ENCODE measurements at places on chromosomes 13 and 19.

GRCh38 chr13:110259651-110260050, 47.3 kb downstream of the COL4A1 start:
- no peak for DNase-seq

- no peak for DNase-seq
Observed at GRCh38 chr13:82800391-82800790, 1081.9 kb downstream of the SLITRK1 start.

GRCh38 chr19:42487032-42487797, 41.1 kb downstream of the CEACAM1 start:
- DNase-seq, result no peak

DNA sequence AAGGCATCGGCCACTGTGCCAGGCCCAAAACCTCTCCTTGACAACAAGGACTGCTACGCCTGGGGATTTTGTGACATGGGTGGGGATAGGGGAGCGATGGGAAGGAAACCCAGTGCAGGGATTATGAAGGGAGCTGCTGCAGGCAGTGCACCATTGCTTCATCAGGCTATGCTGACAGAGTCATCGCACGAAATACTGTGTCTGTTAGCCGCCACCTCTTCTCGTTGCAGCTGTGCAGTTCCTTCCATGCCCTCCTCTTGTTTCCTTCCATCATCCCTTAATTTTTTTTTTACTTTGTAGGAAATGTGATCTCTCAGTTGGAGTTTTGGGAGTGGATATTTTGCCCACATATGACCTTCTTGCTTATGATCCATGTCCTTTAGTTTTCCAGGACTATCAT, 178.7 kb downstream of the RFC3 start:
- DNase-seq, result no peak

DNA sequence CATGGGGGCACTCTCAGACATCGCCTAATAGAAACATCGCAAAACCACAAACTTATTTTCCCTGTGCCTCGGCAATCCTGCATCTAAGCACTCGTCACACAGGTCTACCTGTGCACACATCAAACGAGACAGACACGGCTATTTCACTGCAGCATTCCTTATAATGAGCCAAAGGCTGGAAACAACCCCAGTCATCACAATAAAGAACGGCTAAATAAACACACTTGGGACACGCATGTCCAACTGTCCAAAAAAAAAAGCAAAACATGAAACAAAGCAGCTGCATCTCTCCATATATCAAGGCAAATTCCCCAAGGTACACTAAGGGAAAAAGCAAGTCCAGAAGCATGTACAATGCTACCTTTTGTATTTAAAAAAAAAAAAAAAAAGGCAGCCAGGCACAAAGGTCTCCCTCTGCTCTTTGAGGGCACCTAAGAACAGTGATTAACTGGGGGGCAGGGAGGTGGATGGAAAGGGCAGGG, 27.2 kb upstream of the CCNP start:
- no peak for DNase-seq

GRCh38 chr13:75129331-75129730, 352.6 kb downstream of the TBC1D4 start:
- no peak for DNase-seq

DNA sequence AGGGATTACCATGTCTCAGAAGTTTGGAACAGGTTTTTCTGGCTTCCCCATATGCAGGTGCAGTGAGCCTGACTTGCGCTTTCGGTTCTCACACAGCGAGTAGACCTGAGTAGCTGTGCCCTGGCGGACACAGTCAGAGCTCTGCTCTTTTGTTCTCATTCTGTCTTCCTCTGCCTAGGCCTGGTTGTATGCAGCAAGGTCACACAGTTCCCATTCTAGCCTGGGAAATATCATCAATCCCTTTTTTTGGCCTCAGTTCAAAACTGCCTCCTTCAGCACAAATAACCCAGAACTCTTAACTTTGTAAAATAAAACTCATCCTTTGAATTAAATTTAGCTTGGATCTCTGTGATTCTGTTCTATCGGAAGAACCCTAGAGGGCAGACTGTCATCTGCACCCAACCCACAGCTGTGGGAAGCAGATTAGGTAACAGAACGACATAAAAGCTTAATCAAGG, 10.2 kb downstream of the OXGR1 start:
- peak; percentile 95 for DNase-seq

DNA sequence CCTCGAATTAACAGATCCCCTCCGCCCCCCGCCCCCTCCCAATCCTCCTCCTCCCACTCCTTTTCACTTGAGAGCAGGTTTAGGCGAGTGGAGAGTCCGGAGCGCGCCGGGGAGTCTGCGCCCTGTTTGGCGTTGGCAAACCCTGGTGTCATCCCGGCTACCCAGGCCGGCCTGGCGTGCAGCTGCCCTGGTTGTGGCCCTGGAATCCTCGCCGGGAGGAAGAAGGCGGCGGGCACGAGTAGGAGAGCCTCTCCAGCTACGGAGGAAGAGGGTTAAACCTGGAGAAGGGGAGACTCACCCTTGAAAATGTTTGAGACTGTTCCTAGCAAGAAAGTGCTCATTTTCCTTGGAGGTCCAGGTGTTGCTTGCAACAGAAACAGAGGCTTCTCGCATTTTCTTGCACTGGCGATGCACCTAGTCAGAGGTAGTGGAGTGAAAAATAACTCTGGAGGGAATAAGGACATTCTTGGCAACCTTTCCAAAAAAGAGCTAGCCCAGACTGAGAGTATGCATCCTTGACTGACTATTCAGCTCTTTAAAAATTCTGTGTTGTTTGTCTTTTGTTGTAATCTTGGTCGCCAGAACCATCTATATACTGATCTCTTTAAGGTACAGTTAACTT, 1.3 kb upstream of the SOX21 start:
- DNase-seq, result no peak

DNA sequence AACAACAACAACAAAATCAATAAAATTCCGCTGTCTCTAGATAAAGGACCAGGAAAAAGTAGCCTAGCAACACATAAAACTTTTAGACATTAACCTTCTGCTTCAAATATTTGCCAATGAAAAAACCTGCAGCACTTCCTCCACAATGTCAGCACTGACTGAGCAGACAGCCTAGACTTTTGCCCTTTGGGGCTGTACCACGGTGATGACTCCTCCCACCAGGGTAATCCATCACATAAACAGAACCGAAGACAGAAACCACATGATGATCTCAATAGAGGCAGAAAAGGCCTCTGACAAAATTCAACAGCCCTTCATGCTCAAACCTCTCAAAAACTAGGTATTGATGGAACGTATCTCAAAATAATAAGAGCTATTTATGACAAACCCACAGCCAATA, 30.2 kb upstream of the TRPC4 start:
- DNase-seq, result no peak

- no peak for DNase-seq
Observed at GRCh38 chr13:51924756-51925544, 63.2 kb downstream of the CCDC70 start.

GRCh38 chr19:16628183-16628983, at the start of gene MED26:
TSS of gene MED26 (minus strand) at chr19:16628204. CDS start at chr19:16627943, 261 bp downstream.
- peak; percentile 71 for DNase-seq

Data from NCI-H526 treated with DMSO at 0.1 percent for 48 hours (cell line).